HFFc6 (cell line): ENCODE measurements at places on chromosomes 2 and 18.

DNA sequence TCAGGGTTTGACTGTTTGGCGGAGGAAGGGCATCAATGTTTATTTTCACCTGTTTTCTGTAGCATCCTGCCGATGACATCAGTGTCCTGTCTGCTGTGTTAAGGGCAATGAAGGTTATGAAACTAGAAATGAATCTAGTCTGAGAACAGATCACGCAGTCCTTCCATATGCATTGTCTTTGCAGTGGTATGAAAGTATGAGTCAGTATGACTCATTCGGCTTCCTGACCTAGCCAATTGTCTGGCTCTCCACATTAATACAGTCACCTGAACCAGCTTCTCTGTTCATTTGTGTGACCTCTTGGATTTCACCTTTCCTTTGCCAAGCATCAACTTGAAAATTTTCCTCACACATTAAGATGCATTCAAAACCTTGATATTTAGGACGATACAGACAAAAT lies 353.8 kb downstream of the RND3 start:
- peak; percentile 90 for DNase-seq

GRCh38 chr18:21548647-21549046 lies 51.9 kb downstream of the ESCO1 start:
- DNase-seq, result no peak

- no peak for DNase-seq
Measured at GRCh38 chr2:50466685-50467084, 565.2 kb downstream of the NRXN1 start.

GRCh38 chr2:160409480-160409879 lies 84.1 kb downstream of the RBMS1 start:
- no peak for DNase-seq

DNA sequence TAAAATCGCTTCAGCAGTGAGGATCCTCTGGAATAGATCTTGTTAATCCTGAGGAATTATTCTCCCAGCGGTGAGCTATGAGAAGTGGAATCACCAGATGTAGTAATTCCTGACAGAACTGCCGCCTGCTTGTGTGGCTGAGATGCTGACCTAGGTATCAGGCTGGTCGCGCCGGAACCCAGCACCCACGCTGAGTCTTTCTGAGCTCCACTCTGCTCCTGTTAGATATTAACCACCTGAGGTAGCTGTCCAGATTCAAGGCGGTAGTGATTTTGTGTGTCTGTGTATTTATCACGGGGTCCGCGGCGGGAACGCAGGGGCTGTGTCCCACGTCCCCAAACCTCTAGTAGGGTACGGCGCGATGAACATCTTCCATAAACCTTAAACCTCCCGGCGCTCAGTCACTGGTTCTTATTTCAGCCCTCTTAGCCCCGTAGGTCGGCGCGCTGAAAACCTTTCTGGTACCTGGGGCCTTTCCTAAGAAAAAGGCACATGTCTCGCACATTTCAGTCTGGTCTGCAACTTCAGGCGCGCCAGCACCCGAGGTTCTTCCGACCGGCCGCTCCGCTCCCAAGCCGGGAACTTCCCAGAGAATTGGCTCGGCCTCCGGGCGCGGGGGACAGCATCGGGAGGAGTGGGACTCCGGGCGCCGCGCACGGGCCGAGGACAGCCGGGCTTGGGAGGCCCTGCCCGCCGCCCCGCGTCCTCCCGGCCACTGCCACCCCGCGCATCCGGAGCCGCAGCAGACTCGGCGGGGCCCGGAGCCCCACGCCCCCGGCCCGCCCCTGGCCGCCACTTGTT lies 542 bp upstream of the CNNM3 start:
- peak; percentile 45 for DNase-seq

GRCh38 chr2:37706334-37707183 lies 35.1 kb upstream of the CDC42EP3 start:
- no peak for DNase-seq

DNA sequence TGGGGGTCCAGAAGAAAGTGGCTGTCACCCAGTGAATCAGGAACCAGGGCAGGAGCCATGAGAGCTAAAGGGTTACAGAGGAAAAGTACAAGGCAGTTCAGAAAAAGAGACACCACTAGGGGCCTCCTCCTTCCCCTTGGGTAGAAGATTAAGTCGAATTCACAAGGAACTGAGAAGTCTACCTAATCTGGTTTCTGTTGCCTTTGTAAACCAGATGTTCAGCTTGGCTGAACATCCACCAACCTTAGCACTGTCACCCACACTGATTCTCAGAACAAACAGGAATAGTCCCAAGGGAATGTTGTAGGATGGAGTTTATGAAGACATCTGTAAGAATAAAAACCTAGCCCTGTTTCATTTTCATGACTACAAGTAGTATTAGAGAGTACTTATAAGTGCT lies 90.4 kb upstream of the NOSTRIN start:
- no peak for DNase-seq
